ENCODE measurements at places on chromosomes 2 and 18.

- DNase-seq = no peak
These were observed 26.1 kb downstream of the DGUOK start for GRCh38 chr2:73952499-73953446.

DNA sequence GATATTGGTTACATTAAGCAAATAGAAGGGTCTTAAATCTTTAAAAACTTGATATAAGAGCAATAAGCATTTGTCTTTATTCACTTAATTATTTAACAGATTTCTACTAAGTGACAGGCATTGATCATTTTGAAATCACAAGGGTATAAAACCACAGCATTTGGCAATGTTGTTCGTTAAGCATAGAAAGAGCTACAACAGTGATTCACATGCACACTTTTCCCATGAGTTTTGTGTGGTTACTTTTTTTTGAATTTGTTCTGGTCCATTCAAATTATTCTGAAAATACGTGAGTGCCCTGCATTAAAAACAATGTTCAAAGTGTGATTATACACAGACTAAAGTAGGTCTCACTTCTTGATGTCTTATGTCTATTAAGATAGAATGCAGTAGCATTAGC is 52.2 kb downstream of the LYPD6B start:
- DNase-seq = no peak

DNA sequence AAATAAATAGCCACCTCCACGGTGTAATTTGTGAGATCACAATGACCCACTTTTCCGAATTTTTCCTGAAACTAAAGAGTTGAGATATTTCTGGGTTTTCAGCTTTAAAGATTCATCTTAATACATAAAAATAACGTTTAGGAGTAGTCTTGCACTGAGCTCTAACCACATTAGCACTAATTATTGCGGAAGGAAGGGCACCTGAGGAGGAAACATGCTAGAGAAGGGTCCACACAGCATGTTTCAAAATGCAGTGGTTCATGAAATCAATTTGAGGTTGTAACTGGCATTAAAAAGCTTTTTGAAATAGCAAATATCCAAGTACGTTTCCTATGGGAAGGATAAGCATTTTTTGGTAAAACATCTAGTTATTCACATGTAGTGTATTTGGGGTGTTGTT is 8.4 kb downstream of the INPP4A start:
- DNase-seq = no peak

GRCh38 chr2:120552800-120553481 is 182.7 kb upstream of the GLI2 start:
- no peak for DNase-seq

GRCh38 chr18:13934676-13935075 is 19.3 kb upstream of the MC2R start:
- no peak for DNase-seq

- no peak for DNase-seq
These were observed 19.4 kb downstream of the ANTXR1 start for GRCh38 chr2:69032336-69032735.

GRCh38 chr2:172437419-172438341 is 10.3 kb downstream of the ITGA6 start:
- no peak for DNase-seq

GRCh38 chr2:236369661-236370062 is 105.5 kb upstream of the ASB18 start:
- no peak for DNase-seq

- no peak for DNase-seq
These were observed 184.7 kb downstream of the SMAD7 start for GRCh38 chr18:48766026-48766425.
